ENCODE measurements at places on chromosomes 7 and 10.

- no peak for DNase-seq
Observed at GRCh38 chr10:96244354-96244753, 27.0 kb downstream of the BLNK start.

DNA sequence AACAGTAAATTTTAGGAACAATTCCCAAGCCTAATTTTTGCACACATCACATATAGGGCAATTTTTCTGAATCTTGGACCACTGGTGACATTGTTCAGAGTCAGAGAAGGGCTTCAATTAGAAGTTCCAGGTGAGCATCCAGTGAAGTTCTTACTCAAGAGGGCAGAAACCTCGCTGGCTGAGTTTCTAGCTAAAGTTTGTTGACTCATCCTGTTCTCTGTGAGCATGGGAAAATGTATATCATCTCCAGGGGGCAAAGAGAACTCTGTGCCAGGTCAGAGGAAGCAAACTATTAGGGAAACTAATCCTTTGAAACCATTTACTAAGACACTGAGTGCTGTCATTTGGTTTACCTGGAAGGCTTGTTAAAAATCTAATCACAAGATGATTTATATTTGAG lies 695.6 kb upstream of the IGFBP3 start:
- no peak for DNase-seq

DNA sequence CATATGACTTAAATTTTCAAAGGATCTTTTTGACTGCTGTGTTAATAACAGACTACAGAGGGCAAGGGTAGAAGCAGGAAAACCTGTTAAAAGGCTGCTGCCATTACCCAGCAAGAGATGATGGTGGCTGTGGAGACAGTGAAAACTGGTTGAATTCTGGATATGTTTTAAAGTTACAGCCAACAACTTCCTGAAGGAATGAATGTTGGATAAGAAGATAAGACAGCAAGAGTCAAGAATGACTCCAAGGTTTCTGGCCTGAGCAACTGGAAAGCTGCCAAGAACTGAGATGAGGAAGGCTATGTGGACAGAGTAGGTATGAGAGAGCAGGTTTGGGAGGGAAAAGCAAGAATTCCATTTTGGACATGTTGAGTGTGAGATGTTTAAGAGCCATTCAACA lies 19.1 kb downstream of the CNOT4 start:
- DNase-seq = no peak

- DNase-seq = no peak
Observed at GRCh38 chr7:94423863-94424735, 29.4 kb downstream of the COL1A2 start.
